ENCODE measurements at places on chromosomes 4 and X. TPM values are rescaled to one million over a fixed set of nuclear protein-coding genes. Genes with fewer than 3 reads are reported as not detected.

- no peak overlapping the region for H3K27ac ChIP-seq
- DNase-seq, result no peak
- no peak overlapping the region for H3K4me3 ChIP-seq
- H3K4me1 ChIP-seq, result no peaks in the 10 kb centered on the region
- H3K36me3 ChIP-seq, result no peaks in the 10 kb centered on the region
Measured at GRCh38 chrX:10828640-10829039, 208.3 kb upstream of the MID1 start.

GRCh38 chr4:187124331-187124730 is 400.7 kb upstream of the FAT1 start:
- H3K4me1 ChIP-seq, result no peaks in the 10 kb centered on the region
- H3K36me3 ChIP-seq, result no peaks in the 10 kb centered on the region
- no peak overlapping the region for H3K27ac ChIP-seq
- H3K27me3 ChIP-seq, result no peaks in the 10 kb centered on the region

- H3K36me3 ChIP-seq, result no peaks in the 10 kb centered on the region
- no peak for DNase-seq
- H3K27me3 ChIP-seq, result no peaks in the 10 kb centered on the region
- peak overlapping the region; percentile 96 for H3K27ac ChIP-seq
Measured at GRCh38 chr4:3074846-3075651, 568 bp downstream of the HTT start.

IL9R gene
- total RNA-seq, result not detected

- no peaks in the 10 kb centered on the region for H3K27me3 ChIP-seq
- H3K36me3 ChIP-seq, result no peaks in the 10 kb centered on the region
- H3K4me3 ChIP-seq, result no peak overlapping the region
- no peak for DNase-seq
Measured at GRCh38 chrX:119775517-119776238, 15.8 kb downstream of the RPL39 start.

GRCh38 chr4:5822619-5823018 is 70.3 kb downstream of the CRMP1 start:
- no peaks in the 10 kb centered on the region for H3K27me3 ChIP-seq
- no peak for DNase-seq
- H3K27ac ChIP-seq, result no peak overlapping the region
- no peaks in the 10 kb centered on the region for H3K36me3 ChIP-seq
- H3K4me3 ChIP-seq, result no peak overlapping the region

SOD3 gene
- total RNA-seq, result 39.6 TPM

GC gene
- not detected for total RNA-seq

GRCh38 chr4:153438916-153439756 is 27.0 kb upstream of the TMEM131L start:
- H3K4me1 ChIP-seq, result no peaks in the 10 kb centered on the region
- H3K4me3 ChIP-seq, result no peak overlapping the region
- H3K27me3 ChIP-seq, result no peaks in the 10 kb centered on the region
- no peaks in the 10 kb centered on the region for H3K36me3 ChIP-seq
- no peak for DNase-seq
- no peak overlapping the region for H3K27ac ChIP-seq

PLK4 gene
- 11.9 TPM for total RNA-seq

DNA sequence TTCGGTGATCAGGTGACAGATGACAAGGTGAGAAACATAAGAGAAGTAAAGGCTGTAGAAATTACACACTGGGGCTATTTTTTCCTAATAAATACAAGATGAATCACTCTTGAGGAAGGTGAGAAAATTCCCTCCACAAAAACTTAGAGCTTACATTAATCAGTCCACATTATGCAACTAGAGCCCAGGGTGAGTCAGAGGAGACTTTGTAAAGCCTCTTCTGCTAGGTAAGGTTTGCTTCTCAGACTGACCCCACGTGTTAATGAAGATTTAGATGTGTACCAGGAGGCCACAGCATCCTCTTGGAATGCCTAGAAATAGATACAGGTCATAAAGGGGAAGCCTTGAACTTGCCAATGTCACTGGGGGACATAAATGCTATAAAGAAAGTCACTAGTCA is 396.0 kb upstream of the SMIM31 start:
- no peak for DNase-seq
- H3K4me1 ChIP-seq, result no peaks in the 10 kb centered on the region
- no peak overlapping the region for H3K4me3 ChIP-seq
- peaks cover 20% of the 10 kb centered on the region for H3K27me3 ChIP-seq
